ENCODE measurements at places on chromosomes 4 and X.

DNA sequence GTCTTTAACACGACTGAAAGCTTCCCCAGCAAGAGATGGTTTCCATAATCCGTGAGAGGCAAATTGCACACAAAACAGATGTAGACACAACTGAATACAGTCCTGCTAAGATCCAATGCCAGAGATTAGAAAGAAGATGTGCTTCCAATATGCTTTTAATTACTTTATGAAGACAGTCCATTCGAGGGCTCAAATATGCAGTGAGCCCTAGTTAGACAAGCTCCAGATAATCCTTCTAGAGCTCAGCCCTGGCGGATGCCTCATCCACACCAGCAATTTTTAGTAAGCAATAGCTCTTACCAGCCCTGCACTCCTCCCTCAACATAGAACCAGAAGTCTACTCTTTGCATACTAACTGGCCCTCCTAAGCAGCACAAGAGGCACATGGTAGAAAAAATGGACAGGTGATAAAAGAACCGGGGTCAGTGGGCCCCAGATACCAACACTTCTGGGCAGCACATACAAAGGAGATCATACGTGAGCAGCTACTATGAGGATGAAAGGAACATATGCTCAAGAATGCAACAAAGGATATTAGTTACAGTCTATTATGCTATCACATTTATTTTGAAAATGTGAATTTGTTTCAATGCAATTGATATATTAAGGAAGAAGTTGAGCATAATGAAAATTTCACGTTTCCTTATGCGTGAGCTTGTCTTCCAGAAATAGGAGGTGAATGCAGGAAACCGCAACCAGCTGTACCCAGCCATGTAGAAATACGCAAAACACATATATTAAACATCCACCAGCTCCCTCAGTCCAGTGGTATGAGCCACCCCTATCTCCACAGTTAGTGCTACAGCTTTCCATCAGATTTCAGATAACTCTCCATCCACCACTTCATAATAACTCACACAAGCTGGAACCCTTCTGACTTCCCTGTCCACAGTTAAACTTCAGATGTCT, 34.3 kb downstream of the GPC4 start:
- no peak for DNase-seq

- no peak for DNase-seq
Measured at GRCh38 chr4:25925486-25926201, 11.6 kb downstream of the SMIM20 start.

GRCh38 chrX:51461053-51462044, 35.0 kb downstream of the NUDT11 start:
- DNase-seq: peak; percentile 33

DNA sequence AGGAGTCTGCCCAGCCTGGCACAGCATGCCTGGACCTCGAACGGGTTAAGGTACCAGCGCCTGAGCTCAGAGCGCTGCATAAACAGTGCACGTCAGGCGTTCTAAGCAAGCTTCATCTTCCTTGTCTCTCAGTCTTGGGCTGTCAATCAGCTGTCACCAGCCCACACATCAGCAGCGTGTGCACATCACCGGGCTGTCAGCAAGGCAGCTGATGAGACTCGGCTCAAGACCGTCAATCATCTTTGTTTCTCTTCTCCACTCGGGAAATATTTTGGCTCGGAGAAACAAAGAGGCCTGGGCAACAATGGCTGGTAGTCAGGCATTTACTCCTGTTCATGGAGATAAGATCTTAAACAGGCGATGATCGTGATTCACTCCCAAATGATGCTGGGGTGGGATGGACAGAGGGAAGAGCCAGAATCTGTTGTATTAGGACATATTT, 141.3 kb downstream of the LDB2 start:
- DNase-seq: no peak

DNA sequence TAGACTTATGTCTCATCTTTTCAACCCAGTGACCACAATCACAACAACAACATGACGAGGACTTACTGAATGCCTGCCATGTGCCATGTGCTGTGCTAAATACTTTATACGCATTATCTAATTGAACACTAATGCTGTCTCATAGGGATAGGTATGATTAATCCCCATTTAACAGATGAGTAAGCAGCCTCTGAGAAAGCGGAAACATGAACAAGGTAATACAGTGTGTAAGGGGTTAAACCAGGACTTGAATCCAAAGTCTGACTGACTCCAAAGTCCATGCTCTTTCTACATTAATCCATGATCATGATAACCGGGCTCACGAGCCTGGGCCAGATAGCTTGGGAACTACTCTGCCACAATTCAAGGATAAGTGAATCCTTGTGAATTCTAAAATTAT, 105.3 kb upstream of the MBNL3 start:
- no peak for DNase-seq

- no peak for DNase-seq
Measured at GRCh38 chr4:4388836-4389575, 2.1 kb downstream of the NSG1 start.

GRCh38 chr4:152041295-152041694, 280.5 kb upstream of the GATB start:
- no peak for DNase-seq

GRCh38 chrX:11066812-11067211, 44.3 kb upstream of the HCCS start:
- no peak for DNase-seq

DNA sequence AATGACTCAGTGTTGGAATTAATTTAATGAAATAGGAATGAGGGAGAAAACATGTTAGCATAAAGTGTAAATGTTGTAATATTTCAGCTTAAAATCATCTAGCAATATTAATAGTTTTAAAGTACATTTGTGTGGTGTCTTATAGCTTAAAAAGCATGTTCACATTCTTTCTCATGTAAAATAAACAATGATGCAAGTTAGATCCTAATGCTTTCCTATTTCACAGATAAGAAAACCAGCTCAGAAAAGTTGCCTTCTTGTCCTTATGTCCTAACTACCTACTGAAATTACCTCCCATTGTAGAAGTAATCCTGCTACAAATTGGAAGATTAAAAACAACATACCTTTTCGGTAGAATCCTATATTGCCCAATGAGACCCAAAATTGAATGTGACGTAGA, 40.9 kb upstream of the PRDM8 start:
- no peak for DNase-seq

DNA sequence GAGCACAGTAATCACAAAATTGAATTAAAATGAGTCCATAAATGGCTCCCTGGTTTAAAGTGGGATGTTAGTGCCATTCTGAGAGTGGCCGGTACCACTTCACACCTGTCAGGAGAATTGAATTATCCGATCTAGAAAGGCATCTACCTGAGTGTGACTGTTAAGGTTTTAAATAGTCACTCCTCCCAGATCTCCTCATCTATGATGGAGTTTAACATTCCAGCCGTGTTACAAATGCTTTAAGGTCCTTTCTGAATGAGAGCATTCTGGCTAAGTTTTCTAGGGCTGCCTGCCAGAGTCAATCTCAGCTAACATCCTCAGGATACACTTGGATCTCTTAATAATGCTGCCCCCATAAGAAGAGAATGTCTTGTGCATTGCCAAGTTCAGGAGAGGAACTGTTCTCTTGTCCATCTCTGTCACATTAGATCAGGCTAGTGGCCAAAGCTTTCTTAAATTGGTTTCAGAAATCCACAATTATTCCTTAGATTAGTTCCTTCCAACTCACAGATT, 231.1 kb downstream of the SLC39A8 start:
- no peak for DNase-seq

DNA sequence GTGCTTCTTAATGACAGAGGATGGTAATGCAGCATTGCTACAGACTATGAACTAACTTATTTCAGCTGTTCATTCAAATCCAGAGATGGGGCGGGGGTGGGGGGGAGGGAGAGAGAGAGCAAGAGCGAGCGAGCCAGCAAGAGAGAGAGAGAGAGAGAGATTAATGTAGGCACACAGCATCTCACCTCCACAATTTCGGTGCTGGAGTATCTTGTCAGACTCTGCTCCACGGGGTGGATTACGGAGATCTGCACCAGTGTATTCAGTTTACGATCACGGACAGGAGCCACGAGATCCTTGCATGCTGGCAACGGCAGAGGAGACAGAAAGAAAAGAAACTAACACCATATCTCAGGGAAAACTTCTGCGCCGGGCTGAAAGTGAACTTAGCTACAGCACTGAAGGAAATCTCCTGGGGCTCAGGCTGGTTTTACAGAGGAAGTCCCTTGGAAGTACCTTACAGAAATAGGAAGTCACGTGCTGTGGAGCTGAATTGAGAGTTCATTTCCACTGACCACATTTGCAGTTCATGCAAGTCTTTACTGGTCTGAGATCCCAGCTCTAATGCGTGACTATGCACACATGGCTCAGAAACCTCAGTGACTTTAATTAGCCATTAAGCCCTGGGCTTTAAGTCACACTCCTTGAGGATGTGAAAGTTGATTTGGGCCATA, 440.9 kb downstream of the INPP4B start:
- DNase-seq: peak; percentile 61

- DNase-seq: no peak
Measured at GRCh38 chr4:48016141-48017107, at the start of the genes CNGA1 and NIPAL1. Gene CNGA1, minus strand, starts transcription at chr4:48016681. Its CDS starts 63,992 bp downstream, at chr4:47952689. Gene NIPAL1, plus strand, starts transcription at chr4:48016772. Its CDS starts 68 bp downstream, at chr4:48016840.
